Smooth muscle cell of the coronary artery (primary cell): ENCODE measurements at places on chromosomes 7 and 10. TPM values are rescaled to one million over a fixed set of nuclear protein-coding genes. Genes with fewer than 3 reads are reported as not detected.

The CNOT4 gene
- 7.5 and 8.9 TPM in 2 replicates for total RNA-seq

The PON3 gene
- not detected in 2 replicates for total RNA-seq

The ANKRD1 gene
- 1.5 and 315 TPM in 2 replicates for total RNA-seq

The LDB3 gene
- total RNA-seq, result 0.08 TPM in 1 of 2 replicates, not detected in the other

The GIMAP2 gene
- 0.60 and 4.7 TPM in 2 replicates for total RNA-seq

The CRPPA gene
- total RNA-seq, result 0.83 and 1.2 TPM in 2 replicates

The NEURL1 gene
- total RNA-seq, result under 0.01 TPM in 2 replicates

The CFAP46 gene
- 0.12 and 0.38 TPM in 2 replicates for total RNA-seq

The AKR1C3 gene
- total RNA-seq, result 132 and 308 TPM in 2 replicates

The AMZ1 gene
- total RNA-seq, result under 0.01 and 0.70 TPM in 2 replicates

The C7orf33 gene
- not detected in 2 replicates for total RNA-seq

The LRRC18 gene
- total RNA-seq, result not detected in 2 replicates

The HHEX gene
- total RNA-seq, result under 0.01 and 7.7 TPM in 2 replicates

The TRIM56 gene
- total RNA-seq, result 17.8 and 64.6 TPM in 2 replicates

The IDI2 gene
- not detected in 2 replicates for total RNA-seq

The GDI2 gene
- 423 and 430 TPM in 2 replicates for total RNA-seq

The WNT8B gene
- total RNA-seq, result not detected in 2 replicates

The STRIP2 gene
- total RNA-seq, result 1.5 and 7.8 TPM in 2 replicates

The GDF10 gene
- 1.1 TPM in 1 of 2 replicates, not detected in the other for total RNA-seq

The PLXDC2 gene
- 2.1 and 27.1 TPM in 2 replicates for total RNA-seq

The CALML3 gene
- not detected in 2 replicates for total RNA-seq

The TMEM213 gene
- total RNA-seq, result not detected in 2 replicates

The PNLIPRP1 gene
- not detected in 2 replicates for total RNA-seq

The C10orf105 gene
- total RNA-seq, result under 0.01 and 0.12 TPM in 2 replicates

The SVOPL gene
- total RNA-seq, result not detected in 2 replicates

The CTTNBP2 gene
- total RNA-seq, result 0.08 and 0.12 TPM in 2 replicates

The STAG3 gene
- 0.30 and 1.4 TPM in 2 replicates for total RNA-seq

The KIF11 gene
- 1.2 and 6.5 TPM in 2 replicates for total RNA-seq

The MYO1G gene
- total RNA-seq, result 0.08 TPM in 1 of 2 replicates, not detected in the other
